Hematopoietic multipotent progenitor cell treated with erythropoietin and hydrocortisone succinate and interleukin-3 and kit ligand, for 15 days (in vitro differentiated cells): ENCODE measurements at places on chromosomes 2 and 18.
A peak's percentile ranks its signal among the peaks of the same experiment; 100 is the strongest.

- no peak for DNase-seq
Observed at GRCh38 chr2:17594533-17595401, 54.3 kb downstream of the VSNL1 start.

DNA sequence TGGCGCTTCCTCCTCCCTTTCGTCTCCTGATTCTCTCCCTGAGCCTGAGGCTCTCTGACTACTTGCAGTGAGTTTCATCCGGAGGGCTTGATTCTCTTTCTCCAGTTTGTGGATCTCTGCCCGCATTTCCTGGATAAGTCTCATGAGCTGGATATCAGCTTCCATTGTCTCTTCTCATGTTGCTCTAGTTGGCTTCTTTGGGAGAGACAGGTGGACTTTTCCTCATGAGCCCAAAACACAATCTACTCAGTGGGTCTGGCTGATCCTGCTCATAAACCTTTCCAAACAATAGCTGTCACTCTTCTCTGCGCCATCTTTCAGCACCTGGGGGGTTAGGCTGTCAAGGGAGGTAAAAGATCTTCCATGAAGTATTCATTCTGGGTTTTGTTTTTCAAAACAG is at the start of gene CCDC195:
Gene CCDC195 (minus strand): TSS at position 165 of the 400 bp plus-strand sequence. CDS start 0 bp downstream, at position 165.
- no peak for DNase-seq

DNA sequence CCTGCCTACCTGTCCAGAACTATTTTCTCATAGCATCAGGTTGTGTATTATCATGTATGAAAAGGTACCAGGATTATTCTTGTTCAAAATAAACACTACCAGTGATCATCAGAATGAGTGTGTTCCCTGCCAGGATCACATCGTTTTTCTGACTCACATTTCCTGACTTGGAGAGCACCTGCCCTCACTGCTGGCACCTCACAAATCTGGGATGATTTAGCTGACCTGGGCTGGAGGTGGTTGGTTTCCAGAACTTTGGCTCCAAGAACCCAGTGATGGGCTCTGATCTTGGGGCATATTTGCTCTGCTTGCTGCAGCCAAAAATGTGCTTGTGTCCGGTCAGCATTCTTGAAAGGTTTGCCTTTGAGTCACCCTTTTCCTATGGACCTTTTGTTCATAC is 836.3 kb upstream of the ACVR2A start:
- DNase-seq, result no peak

DNA sequence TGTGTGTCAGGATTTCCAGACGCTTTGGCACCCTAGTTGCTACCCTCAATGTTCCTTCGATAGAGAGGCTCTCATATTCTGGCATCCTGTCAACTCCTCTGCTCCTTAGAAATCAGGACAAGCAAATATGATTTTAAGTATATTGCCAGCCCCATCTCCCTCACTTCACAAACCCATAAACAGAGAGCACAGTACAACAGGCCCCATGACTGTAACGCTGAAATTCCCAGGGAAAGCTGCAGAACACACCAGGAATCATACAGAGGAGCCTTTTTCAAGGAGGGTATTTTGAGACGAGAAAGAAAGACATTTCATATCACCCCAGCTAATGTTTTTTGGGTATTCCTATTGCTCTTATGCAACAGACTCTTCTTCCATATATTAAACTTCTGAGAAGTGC is 162.9 kb downstream of the NAPG start:
- no peak for DNase-seq

- DNase-seq, result no peak
Observed at GRCh38 chr2:43906448-43907109, 67.8 kb downstream of the ABCG8 start.

- DNase-seq, result peak; percentile 13
Observed at GRCh38 chr2:241443486-241444223, 64.7 kb downstream of the STK25 start.

- DNase-seq, result no peak
Observed at GRCh38 chr2:101930019-101930418, 61.7 kb upstream of the IL1R2 start.

DNA sequence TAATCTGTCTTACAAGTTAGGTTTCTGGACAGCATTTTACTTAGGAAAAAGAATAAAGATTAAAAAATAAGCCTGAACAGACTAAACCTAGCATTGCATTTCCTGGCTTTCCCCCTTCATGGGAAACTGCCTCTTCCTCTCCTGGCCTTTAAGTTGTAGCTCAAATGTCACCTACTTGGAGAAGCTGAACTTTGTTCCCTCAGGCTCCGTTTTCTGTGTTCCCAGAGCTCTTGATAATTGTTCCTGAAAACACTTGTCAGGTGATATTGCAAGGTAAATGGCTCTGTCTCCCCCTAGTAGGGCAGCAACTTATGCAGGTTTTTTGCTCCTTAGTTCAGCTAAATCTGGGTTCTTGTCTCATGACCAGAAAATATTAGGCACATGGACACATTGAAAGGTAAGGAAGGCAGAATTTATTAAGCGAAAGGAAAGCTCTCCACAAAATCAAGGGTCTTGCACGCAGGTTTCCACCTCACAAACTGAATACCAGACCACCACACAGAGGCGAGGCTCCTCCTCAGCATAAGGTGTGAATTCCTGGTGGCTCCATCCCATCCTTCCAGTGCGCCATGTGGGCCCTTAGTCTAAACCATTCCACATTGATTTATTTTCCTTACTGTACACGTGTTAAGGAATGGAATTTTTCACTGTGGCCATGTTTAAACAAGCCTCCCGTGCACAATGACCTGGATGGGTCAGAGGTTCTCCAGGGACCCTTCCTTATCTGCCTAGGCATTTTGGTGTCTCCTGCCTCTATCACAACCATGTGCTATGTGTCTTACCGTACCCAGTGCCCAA is 229.3 kb downstream of the HNMT start:
- no peak for DNase-seq

DNA sequence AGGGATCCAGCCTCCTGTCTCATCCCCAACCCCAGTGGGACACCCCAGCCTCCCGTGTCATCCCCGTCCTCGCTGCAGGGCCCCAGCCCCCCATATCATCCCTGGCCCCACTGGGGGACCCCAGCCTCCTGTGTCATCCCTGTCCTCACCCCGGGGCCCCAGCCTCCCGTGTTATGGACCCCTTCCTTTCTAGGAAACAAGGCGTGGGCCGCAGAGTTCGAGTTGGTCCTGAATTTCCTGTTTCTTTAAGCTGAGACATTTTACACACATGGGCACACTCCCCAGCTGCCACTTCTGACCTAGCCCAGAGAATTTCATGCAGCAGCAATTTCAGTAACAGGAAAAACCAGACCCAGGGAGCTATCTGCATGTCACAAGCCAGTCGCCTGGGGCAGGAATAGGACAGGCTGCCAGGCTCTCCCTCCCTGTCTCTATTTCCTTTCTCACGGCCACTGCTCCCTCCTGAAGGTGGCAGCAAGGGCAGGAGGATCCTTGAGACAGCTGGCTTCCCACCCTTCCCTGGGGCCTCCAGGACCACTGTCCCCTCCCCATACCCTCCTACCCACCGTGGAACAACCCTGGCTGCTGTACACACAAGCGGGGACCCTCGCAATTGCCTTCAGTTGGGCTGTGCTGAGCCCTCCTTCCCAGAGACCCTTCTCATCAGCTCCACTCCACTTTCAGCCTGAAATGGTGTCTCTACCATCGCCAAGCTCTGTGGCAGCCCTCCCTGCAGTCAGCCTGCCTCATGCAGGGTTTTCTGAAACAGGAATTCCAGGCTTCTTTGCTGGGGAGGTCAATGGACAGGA is 141.9 kb upstream of the ID2 start:
- no peak for DNase-seq

DNA sequence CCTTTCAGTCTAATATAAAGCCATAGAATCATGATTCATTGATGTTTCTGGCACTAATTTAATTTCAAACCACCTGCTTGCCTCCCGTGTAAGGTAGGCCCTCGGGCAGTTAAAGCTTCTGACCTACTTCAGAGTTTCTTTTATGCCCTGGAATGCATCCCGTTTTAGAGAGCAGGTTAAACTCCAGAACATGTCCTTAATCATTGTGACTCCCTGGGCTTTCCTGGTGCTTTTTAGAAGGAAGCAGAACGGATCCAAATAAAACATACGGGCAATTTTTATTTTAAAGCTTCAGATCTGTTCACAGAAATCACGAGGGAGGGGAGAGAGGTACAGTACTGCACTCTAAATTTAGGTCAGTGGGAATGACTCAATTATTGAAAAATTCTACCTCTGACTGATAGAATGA is 134.8 kb downstream of the GCA start:
- DNase-seq, result no peak

DNA sequence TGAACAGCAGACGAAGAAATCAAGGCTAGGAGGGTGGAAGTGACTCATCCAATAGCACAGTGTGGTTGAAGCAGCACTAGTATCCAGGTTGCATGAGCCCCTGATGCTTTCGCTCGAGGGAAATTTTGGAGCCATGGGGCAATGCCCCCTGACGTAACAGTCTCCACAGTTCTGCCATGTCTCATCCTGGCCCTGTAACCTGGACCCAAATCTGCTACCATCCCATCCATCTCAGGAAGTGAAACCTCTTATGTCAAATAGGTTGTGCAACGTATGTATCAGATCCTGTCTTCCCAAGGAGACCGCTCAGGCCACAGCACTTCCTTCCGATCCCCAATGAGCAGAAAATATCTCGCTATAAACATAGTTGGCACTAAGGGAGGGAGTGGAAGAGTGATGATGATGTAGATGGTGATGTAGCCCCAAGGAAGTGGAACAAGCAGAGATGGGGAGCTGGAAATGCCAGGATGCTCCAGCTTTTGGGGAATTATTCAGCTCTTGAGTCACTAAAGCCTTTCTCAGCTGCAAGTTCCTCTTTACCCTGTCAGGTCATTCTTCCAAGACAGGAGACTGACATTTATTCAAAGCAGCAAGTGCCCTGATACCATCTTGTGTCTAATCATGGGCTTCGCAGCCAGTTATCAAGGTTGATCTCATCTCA is 3.0 kb upstream of the IL1B start:
- no peak for DNase-seq

GRCh38 chr2:104658904-104659591 is 194.9 kb upstream of the POU3F3 start:
- no peak for DNase-seq

GRCh38 chr18:9709304-9709877 is 1.3 kb downstream of the RAB31 start:
- no peak for DNase-seq

DNA sequence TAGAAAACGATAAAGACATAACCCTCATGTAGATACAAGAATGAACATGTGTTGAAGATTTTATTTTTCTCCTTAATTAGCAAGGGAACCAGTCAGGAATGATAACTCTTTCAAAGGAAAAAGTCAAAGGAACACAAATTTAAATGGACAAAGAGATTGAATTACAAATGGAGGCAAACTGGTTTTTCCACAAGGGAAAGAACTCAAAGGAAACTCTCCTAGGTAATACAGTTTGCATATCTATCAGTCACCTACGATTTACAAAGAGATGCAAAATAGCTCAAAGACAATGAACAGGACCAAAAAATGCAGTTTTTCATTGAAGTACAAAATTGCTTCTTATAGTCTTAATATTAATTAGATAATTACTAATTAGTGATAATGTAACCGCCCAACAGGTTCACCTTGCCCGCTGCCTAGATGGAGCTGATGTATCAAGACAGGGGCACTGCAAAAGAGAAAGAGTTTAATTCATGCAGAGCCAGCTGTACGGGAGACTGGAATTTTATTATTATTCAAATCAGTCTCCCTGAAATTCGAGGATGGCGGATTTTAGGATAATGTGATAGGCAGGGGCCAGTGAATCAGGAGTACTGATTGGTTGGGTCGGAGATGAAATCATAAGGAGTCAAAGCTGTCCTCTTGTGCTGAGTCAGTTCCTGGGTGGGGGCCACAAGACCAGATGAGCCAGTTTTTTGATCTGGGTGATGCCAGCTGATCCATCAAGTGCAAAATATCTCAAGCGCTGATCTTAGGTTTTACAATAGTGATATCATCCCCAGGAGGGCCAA is 151.0 kb downstream of the TMEM17 start:
- DNase-seq, result no peak

- DNase-seq, result no peak
Observed at GRCh38 chr2:8244639-8245038, 437.2 kb upstream of the ID2 start.

GRCh38 chr2:211457325-211457724 is 900.9 kb downstream of the CPS1 start:
- DNase-seq, result no peak

DNA sequence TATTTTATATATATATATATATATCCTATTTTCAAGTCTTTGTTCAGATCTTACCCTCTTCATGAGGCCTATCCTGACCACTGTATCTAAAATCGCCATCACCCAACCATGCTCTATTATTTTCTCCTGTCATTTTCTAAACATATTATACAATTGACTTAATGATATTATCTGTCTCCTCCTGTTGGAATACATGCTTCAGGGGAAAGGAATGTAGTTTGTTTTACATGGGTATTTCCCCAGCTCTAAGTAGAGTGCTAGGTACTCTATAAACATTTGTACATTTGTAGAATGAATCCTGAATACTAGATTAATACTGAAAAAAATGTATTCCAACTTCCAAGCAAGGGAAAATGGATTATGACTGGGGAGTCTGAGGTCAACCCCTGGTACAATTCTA is 26.2 kb downstream of the TTC21B start:
- DNase-seq, result no peak

DNA sequence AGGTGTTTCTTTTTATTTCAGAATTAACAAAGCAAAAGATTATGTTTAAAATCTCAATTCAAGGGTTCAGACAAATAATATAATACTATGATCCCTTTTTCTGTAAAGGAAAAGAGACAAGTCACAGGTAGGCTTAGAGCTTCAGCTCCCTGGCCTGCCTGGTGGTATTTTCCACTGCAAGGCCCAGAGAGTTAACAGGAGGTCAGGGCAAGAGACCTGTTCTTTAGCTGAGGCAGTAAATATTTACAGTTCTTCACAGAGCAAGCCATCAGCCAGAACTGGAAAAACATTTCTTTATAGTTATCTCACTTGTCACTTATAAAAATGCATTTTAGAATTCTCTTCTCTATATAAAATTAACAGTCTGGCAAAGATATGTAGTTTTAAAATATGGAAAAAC is 70.1 kb downstream of the EPG5 start:
- DNase-seq, result no peak

- DNase-seq, result no peak
Observed at GRCh38 chr2:26692279-26692896, at the start of gene KCNK3. Gene KCNK3 (plus strand): TSS chr2:26692722. CDS start chr2:26692876, 154 bp downstream.

DNA sequence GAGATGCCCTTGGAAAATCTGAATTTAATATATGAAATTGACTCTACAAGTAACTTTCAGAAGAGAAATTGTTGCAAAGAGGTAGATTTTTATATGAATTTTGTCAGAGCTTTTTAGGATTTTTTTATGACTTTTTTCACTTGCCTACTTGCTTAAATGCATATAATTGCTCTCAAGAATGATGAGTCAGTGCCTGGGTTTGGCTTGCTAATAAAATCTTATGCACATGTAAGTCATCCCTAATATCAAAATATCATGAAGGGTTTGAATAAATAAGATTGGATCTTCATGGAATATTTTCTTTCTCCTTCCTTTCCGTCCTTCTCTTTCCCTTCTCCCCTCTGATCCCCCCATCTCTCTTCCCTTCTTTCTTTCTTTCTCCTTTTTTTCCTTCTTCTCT is 354.1 kb downstream of the TXNL1 start:
- no peak for DNase-seq
